GM20000 (cell line): ENCODE measurements at places on chromosomes 5 and 9.

GRCh38 chr9:125177888-125178287 lies 11.7 kb downstream of the PPP6C start:
- DNase-seq = no peak

DNA sequence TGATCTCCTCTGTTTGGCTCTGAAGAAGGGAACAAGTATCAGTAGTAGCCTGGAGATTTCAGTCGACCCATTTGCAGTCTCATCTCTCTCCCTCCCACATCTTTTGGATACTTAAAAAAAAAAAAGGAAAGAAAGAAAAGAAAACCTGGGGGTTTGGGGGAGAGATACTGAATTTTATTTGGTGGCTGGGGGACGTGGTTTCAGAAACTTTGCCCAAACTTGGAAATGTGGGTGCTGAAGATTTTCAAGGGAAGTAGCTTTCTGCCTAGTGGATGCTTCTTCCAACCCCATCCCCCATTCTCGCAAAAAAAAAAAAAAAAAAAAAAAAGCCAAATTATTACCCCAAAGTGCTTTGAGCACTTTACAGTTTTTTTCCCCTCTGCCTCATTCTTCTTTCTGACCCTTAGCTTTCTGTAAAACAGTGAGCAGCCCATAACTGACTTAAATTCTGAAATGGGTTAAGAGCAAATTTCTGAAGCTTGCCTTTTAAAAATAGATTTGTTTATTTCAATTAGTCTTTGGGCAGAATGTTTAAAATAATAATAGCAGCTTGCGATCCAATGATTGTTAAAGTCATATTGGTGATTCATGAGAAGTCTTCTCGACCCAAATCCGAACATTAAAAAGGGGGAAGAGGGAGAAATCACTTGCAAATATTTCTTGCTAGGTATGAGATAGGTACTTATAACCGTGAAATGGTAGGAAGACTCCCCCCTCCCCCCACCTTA lies 894 bp downstream of the FST start:
- DNase-seq = no peak

DNA sequence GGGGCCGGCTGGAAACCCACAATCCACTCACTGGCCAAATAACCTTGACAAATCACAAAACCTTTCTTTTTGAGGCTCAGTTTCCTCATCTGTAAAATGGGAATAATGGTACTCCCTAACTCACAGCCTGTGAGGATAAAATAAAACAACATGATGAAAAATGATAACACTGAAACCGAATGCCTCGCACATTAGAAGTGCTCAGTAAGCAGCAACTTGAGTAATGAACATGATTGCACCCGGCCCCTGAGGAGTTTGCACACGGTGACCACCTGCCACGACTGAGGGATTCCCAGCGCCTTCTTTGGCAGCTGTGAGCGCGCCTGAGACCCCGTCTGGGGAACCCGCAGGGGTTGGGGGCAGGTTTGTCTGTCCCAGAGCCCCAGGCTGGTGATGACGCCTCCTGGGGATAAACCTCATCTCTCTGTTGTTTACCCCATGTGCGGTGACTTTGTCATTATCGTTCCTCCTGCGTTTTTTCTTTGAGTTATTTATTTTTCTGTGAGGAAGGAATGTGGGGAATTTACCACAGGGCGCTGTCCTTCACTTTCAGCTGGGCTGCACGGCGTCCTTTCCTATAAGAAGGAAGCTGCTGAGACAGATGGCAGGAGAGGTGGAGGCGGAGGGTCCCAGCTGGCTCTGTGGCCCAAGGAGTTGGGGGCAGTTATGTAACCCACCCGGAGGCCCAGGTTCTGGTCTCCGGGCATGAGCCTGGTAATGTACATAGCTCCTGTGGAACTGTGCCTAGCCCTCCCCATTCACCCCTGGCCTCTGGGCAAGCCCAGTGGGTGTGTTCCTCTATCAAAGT lies 3.0 kb upstream of the SYNPO start:
- DNase-seq = no peak

DNA sequence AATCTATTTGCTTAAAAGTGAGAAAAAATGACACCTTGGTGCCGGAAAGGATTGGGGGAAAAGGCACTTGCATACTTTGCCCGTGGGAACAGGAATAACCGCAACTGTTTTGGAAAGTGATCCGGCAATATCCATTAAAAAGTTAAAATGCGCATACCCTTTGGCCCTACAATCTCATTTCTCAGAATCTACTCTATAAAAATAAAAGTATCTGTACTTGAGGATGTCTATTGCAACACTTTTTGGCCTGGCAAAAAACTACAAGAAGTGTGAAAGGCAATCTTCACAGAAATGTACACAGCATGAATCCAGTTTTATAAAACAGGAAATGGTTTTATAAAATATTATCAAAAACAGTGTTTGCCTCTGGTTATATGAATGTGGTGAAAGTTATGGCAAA lies 58.3 kb upstream of the NFIL3 start:
- DNase-seq = no peak

GRCh38 chr9:36855448-36856315 lies 178.4 kb downstream of the PAX5 start:
- peak; percentile 65 for DNase-seq

GRCh38 chr5:150215979-150216944 lies 26.4 kb downstream of the SLC6A7 start:
- DNase-seq = no peak

- peak; percentile 13 for DNase-seq
These were observed 214.1 kb upstream of the MEF2C start for GRCh38 chr5:89097103-89097502.

- peak; percentile 75 for DNase-seq
These were observed 59.7 kb upstream of the TRPC7 start for GRCh38 chr5:136424835-136425584.

GRCh38 chr5:173752653-173753052 lies 135.5 kb upstream of the CPEB4 start:
- DNase-seq = no peak

DNA sequence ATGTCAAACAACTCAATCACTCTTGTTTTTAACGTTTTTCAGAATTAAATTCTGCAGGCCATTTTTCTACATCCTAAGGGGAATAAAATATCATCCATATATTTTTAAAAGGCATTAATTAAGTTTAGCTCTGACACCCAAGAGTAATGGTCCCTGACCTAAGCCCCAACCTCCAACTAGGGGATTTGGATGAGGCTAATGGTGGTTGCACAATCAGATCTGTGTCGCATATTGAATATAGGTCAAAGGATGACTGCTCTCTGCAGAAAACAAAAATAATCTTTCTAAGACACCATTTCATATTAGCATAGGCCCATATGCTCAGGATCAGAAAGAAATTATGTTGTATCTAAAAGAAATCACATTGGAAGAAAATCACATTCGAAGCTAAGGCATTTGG lies 20.7 kb downstream of the CDH6 start:
- DNase-seq = no peak

- DNase-seq = no peak
These were observed 779.1 kb downstream of the NR2F1-AS1 start for GRCh38 chr5:92801911-92802310.

DNA sequence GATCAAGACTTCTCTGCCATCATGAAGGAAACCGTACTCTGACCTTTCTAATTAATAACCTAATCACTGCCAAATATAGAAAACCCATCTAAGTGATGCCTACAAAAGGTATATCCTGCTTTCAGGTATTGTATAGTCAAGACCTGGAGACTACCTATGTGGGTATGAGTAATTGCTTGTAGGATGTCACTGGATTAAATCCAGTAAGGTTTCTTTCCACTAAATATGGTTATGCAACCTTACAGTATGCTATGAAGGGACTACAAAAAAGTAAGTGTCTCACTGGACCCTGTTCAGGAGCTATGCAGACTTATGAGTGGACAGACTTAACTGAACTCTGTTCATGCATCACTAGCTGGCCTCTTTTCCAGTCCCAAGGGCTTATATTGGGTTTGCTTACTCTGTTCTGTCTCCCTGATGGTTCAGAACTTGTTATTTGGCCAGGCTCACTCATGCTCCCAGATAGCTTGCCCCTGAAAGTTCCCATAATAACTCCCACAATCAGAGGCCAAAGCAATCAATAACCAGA lies 51.1 kb downstream of the PDE6A start:
- DNase-seq = no peak

DNA sequence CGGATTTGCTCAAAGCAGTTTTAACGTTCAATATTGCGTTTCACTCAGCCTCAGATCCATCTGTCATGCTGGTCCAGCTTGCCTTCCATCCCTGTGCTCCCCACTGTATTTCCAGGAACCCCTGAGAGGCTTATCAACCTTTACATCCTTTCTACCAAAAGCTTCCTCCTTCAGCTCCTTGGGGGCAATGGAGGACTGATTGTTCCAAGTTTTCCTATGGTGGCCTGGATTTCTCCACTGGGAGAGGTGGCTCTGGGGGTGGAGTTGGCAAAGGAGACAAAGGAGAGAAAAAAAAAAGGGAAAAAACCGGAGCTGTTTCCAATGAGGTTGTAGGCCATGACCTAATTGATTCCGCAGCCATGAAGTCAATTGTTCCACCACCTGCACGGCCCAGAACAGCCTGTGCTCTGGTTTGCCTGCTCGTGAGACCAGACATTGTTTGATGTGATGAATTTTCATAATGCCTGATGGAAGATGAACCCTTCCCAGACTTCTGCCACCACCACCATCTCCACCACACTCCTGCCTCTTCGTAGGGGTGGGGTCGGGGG lies 54.1 kb downstream of the ABLIM3 start:
- DNase-seq = no peak

- peak; percentile 68 for DNase-seq
These were observed 73.6 kb upstream of the PAM start for GRCh38 chr5:102681403-102681983.

DNA sequence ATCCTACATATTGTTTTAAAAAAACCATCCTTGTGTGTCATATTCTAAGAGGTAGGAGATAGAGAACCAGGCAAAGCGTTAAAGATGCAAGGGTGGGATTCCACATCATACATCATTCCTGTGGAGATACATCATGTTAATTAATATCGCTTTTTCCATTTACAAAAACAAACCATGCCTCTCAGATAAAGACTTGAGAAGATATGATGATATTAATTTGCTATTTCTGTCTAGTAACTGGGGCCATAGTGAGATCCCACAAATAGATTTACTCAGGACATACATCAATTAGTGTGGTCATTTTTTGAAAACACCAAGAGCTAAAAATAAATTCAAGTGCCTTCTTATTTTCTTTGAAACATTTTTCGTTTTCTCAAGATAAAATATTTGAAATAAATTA lies 165.4 kb upstream of the TARS1 start:
- no peak for DNase-seq

GRCh38 chr9:130988400-130988747 lies 20.6 kb upstream of the LAMC3 start:
- DNase-seq = no peak

DNA sequence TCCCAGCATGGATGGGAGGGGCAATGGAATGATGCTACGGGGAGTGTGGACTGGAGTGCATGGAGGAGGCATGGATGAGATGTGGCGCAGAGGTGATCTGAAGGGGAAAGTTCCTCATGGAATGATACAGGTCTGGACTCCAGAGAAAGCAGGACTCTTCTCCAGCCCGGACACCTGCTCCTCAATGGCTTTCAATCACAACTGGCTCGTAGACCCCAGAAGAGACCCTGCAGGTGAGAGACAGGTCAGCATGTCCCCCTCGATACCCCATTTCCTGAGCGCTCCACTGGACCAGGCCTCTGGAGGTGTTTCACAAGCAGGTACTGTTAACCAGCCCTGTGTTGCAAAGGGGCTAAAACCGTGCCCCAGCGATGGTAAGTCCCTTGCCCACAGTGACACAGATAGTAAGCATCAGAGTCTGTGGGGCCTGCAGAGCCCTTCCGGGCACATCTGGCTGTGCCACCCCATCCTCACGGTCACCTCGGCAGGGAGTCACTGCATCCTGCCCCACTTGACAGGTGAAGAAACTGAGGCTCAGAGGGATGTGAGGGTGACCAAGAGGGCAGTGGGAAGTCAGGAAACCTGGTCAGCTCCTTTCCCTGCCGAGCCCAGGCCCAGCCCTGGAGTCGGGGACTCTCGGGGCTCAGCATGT lies 5.5 kb upstream of the DPM2 start:
- no peak for DNase-seq

GRCh38 chr5:109700516-109701153 lies 10.9 kb downstream of the MAN2A1 start:
- DNase-seq = no peak

GRCh38 chr5:35677878-35678277 lies 60.2 kb downstream of the SPEF2 start:
- no peak for DNase-seq

GRCh38 chr5:33336891-33337636 lies 103.7 kb upstream of the TARS1 start:
- DNase-seq = no peak

DNA sequence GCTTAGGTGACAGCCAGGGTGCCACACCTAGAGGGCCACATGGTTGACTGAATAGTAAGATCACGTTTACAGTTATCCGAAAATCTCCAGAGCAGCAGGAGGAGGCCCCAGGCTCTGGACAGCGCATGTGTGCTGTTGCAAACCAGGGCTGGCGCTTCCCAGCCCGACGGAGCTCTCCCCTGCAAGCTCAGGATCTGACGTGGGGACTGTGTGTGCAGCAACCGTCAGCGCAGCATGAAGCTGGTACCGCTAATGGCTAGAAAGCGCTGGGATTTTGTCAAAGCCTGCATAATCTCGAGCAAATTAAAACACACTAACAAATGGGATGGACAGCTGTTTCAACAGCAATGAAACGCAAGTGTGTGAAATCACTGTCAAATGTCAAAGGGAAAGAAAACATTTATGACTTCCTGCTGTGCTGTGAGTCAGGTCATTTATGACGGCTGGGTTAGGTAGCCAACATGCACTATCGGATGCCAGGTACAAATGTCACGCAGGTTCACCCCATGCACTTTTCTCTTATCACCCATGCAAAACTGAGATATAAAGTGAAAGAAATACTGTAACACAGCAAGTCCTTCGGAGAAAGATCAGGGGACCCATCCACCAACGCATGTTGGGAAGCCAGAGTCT lies 7.5 kb downstream of the SURF4 start:
- DNase-seq = no peak

DNA sequence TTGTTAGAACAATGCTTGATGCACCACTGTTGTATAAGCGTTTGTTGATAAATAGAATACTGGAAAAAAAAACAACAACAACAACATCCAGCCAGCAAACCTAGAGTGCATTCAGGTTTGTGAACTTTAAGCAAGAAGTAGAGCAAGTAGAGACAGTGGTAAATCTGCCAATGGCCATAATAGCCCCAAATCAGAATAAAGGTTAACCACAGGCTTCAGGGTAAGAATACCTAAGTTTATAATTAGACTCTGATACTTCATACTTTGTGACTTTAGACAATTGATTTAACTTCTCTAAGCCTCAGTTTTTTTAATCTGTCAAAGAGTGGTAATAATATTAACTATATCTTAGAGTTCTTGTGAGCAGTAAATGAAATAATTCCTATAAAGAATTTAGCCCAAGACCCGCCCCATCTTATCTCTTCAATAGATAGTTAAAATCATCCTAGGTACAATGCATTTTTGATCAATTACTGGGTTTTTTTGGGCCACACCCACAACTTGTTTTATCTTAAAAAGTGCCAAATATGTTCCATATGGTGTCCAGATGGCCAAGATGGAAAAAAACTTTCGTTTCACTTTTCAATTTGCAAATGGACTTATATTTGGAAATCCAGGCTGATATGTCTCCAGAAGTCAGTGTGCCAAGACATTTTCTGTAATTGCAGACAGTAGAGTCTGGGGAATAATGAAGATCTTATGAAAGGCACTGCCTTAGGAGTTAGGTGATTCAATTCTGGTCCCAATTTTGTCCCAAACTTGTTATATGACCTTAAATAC lies 24.5 kb upstream of the DPYSL3 start:
- no peak for DNase-seq
